EL (cell line): ENCODE measurements at places on chromosomes 2 and 18.

- no peak for DNase-seq
These were observed 77.8 kb downstream of the CTIF start for GRCh38 chr18:48616484-48617255.

DNA sequence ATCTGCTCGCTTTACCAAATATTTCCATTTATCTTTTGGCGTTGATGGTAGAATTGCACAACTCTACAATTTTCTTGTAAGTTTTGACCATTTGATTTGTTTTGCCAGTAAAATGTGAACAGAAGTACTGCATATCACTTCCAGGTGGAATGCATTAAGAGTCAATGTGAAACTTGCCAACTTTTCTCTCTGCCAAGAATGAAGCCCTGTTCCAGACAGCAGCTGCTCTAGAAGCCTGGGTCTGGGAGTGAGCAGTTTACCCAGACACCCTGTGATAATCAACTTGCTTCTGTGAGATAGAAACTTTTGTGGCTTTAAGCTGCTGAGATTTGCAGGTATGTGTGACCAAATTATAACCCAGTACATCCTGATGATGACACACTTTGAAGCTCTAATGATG, 115.9 kb upstream of the SYT4 start:
- no peak for DNase-seq

DNA sequence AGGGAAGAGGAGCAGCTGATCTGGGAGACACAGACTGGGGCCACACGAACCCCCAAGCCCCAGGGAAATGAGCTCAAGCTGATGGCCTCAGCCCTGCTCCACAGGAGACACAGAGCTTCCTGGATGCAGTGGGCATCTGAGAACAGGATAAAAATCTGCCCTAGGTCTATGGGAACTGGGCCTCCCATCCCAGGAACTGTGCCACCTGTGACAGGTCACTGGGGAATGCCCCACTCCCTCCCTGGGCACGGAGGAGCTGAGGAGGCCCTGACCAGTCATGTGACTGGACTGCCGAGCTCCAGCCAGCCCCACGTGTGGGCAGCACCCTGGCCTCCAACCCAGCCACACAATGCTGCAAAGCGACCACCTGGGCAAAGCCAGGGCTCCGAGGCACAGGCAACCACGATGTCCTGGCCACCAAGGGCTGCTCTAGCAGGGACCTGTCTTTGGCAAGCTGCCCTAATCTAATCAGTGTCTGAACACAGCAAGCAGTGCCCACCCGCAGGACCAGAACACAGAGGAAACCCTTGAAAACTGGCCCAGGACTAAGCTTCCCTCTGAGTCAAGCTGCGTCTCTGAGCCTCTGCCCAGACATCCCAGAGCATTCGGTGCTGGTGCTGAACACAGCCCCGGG, 57.8 kb upstream of the ID2 start:
- no peak for DNase-seq

- no peak for DNase-seq
These were observed 32.7 kb upstream of the ZDBF2 start for GRCh38 chr2:206241736-206242135.

GRCh38 chr2:15940661-15941480, 521 bp downstream of the MYCN start:
- DNase-seq = no peak

GRCh38 chr2:144498277-144498676, 21.6 kb downstream of the ZEB2 start:
- DNase-seq = no peak

- no peak for DNase-seq
These were observed 30.2 kb downstream of the TRAPPC12 start for GRCh38 chr2:3409627-3410170.

DNA sequence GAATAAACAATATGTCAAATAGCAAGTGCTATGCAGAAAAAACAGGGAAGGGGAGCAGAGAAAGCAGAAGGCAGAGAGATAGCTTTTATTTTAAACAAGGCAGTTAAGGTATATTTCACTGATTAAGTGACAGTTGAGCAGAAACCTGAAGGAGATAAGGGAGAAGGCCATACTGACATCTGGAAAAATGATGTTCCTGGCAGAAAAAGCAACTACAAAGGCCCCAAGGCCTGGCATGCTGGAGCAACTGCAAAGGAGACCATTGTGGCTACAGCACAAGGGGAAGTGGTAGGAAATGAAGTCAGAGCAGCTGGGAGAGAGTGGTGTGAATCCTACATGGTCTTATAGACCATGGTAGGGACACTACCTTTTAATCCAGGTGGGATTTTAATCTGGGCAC, 8.9 kb upstream of the PCBP1 start:
- DNase-seq = no peak

- no peak for DNase-seq
These were observed 9.9 kb upstream of the ODC1 start for GRCh38 chr2:10457846-10458598.

GRCh38 chr2:69804416-69804815, 25.0 kb upstream of the GMCL1 start:
- DNase-seq = no peak

GRCh38 chr2:59875836-59876235, 677.6 kb downstream of the BCL11A start:
- DNase-seq = no peak

- no peak for DNase-seq
These were observed 37.9 kb downstream of the INHBB start for GRCh38 chr2:120383631-120384340.
